ENCODE measurements at places on chromosomes 1 and 21.

DNA sequence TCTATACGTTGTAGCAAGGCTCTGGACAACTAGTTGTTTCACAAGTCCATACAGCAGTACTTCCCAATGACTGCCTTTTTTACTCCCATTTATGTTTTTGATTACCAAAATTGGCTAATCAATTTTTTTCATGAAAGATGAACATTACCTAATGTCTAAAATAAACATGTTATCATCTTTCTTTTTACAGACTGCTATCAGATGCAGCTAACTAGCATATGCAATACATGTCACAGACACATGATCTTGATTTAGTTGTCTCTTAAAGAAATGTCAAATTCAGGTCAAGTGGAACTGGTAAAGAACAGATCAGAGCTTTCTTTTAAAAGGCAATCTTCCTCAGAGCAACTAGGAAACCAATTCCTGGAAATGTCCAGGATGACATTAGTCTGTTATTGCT is 630 bp upstream of the DBT start:
- DNase-seq = no peak

DNA sequence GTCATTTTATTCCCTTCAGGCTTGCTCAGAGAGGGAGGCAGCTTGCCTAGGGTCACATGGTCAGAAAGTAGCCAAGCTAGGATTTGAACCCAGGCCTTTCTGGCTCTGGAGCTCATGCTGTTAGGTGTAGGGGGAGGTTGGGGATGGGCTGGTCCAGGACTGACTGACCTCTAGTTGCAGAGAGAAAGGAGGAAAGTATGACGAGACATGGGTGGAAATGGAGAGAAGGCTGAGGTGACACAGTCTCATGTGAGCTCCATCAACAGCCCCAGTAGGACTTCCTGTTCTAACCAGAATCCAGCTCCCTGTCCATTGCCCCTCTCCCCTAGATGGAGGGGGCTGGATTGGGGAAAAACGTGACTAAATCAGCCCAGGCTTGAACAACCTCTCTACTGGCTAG is 15.5 kb upstream of the SYNC start:
- DNase-seq = no peak

- no peak for DNase-seq
Measured at GRCh38 chr1:29889776-29890175, 653.5 kb downstream of the PTPRU start.

DNA sequence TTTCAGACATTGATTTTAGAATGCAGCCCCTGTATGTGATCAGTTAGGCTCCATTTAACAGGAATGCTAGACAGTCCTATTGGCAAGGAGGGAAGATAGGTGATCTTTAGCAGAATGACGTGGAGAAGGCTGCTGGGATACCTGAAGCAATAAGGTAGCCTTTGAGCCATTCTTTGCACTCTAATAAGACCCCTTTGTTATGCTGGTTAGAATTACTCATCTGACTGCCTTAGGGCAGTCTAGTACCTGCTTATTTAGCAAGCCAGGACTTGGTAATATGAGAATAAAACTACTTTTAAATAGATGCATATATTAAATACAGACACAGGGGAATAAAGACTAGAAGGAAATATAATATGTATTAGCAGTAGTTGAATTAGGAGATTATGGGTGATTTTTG is 29.1 kb downstream of the NGF start:
- no peak for DNase-seq

DNA sequence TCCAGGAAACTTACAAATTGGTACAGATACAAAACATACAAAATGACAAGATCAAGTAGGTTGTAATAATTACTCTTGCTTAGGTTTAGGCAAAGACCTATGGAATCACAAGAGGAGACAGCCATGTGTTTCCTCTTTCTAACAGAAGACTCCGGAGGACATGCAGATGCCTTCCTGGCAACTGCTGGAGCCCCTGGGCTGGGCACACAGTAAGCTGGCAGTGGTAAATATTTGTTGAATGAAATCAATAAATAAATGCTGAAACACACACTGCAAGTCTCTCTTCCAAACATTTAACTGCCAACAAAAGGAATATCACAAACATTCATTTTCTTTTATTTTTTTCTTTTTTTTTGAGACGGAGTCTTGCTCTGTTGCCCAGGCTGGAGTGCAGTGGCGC is 149.4 kb downstream of the SLC45A1 start:
- no peak for DNase-seq

GRCh38 chr1:224448453-224449017 is 13.9 kb upstream of the WDR26 start:
- no peak for DNase-seq

- DNase-seq = peak; percentile 75
Measured at GRCh38 chr1:156912861-156913808, 7.3 kb upstream of the LRRC71 start.

GRCh38 chr1:169844941-169845608 is 48.6 kb downstream of the SCYL3 start:
- no peak for DNase-seq
